ENCODE measurements at places on chromosomes 12 and 14. TPM values are rescaled to one million over a fixed set of nuclear protein-coding genes. Genes with fewer than 3 reads are reported as not detected.

Gene HOXC11
- total RNA-seq, result 0.38 TPM

Gene GZMB
- not detected for total RNA-seq

Gene TCHP
- 20.8 TPM for total RNA-seq

Gene ZFYVE1
- 50.6 TPM for total RNA-seq

Gene P2RX2
- total RNA-seq, result not detected

Gene HOXC4
- not detected for total RNA-seq

Gene KRT83
- not detected for total RNA-seq

Gene TMX1
- total RNA-seq, result 17.4 TPM

DNA sequence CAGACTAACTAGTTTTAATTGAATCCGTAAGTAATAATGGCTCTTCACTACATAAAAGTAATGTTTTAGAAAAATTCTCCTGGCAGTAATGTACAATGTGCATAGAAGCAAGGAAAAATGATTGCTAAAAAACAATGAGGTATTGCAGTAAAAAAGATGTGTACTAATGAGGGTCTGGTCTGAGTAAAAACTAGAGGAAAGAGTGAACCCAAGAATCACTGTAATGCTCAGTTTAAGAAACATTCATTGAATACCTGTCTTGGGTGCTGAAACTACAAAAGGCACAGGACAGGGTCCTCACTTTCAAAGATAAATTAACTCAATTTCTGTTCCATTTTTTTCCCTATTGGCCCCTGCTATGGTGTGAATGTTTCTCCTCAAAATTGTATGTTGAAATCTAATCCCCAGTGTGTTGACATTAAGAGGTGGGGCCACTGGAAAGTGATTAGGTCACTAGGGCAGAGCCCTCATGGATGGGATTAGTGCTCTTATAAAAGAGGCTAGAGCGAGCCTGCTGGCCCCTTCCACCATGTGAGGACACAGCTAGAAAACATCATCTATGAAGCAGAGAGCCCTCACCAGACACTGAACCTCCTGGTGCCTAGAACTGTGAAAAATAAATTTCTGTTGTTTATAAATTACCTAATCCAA lies 51.6 kb downstream of the RPS6KA5 start:
- H3K4me3 ChIP-seq, result no peak overlapping the region
- no peak overlapping the region for H3K27ac ChIP-seq
- H3K27me3 ChIP-seq, result no peaks in the 10 kb centered on the region

DNA sequence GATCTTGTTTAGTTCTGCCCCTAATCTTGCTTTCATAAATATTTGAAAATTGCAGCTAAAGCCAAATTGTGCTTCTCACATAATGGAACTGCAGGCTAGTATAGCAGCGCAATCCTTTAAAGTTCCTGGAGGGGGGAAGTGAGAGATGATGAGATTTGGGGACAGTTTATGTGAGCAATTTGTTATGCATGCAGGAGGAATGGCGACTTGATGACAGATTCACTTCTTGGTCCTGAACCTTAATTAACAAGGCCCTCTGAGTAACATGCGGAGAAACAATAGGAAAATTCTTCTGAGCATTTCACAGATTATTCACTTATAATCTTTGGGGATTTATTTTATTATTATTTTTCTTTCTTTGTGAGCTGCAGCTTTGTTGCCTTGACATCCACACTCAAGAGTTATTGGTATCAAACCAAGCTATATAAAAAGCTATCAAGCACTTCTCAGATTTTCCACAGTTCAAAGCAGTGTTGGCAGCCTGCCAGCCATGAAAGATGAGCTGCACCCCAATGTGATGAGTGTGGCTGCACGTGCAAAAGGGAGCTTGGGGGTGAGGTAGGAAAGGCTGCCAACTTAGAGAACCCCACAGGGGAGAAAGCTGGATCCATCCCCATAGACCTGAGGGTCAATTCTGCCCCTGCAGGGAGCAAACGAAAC lies 1662.2 kb upstream of the FLRT2 start:
- no peaks in the 10 kb centered on the region for H3K36me3 ChIP-seq
- H3K4me1 ChIP-seq, result no peaks in the 10 kb centered on the region
- H3K27ac ChIP-seq, result no peak overlapping the region
- no peaks in the 10 kb centered on the region for H3K27me3 ChIP-seq
- no peak for DNase-seq

DNA sequence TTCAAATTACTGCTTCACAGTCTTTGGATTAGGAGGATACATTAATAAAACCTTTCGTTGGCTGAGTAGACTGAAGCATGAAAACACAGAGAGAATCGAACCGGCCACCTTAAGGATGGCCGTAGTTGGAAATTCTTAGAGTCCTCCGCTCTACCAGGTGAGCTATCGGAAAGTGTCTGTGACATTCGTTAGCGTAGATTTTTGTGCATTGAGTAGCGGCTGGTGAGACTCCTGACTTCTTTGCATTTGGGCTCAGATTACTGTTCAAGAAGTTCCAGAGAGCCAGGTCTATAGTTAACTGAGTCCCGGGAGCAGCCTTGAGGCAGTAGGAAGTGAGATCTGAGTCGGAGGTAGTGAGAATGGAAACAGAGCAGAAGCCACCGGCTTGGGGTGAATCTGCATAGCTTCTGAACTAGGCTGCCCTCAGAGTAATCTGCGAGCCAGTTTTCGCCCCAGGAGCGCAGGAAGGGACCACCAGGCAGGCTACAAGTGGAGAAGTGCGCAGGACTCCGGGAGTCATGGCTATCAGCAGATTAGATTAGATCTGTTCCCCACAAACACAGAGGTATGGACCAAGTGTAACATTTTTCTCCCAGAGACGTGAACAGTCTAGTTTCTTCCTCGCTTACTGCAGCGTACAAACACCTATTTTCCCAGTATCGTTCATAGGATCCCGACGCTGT lies 11.0 kb downstream of the OR6S1 start:
- H3K27me3 ChIP-seq, result peaks cover 19% of the 10 kb centered on the region
- no peaks in the 10 kb centered on the region for H3K36me3 ChIP-seq
- DNase-seq, result peak; percentile 30
- H3K27ac ChIP-seq, result peak overlapping the region; percentile 49
- peaks cover 46% of the 10 kb centered on the region for H3K4me1 ChIP-seq

GRCh38 chr12:68792952-68793351 lies 15.0 kb upstream of the MDM2 start:
- H3K36me3 ChIP-seq, result no peaks in the 10 kb centered on the region
- H3K27me3 ChIP-seq, result no peaks in the 10 kb centered on the region
- H3K27ac ChIP-seq, result no peak overlapping the region
- H3K4me1 ChIP-seq, result peaks cover 6% of the 10 kb centered on the region
- DNase-seq, result peak; percentile 34

- H3K27ac ChIP-seq, result no peak overlapping the region
- H3K4me3 ChIP-seq, result no peak overlapping the region
- H3K36me3 ChIP-seq, result no peaks in the 10 kb centered on the region
- DNase-seq, result no peak
- H3K4me1 ChIP-seq, result peaks cover 24% of the 10 kb centered on the region
- H3K27me3 ChIP-seq, result no peaks in the 10 kb centered on the region
Measured at GRCh38 chr14:68722968-68723566, 69.8 kb downstream of the ZFP36L1 start.

DNA sequence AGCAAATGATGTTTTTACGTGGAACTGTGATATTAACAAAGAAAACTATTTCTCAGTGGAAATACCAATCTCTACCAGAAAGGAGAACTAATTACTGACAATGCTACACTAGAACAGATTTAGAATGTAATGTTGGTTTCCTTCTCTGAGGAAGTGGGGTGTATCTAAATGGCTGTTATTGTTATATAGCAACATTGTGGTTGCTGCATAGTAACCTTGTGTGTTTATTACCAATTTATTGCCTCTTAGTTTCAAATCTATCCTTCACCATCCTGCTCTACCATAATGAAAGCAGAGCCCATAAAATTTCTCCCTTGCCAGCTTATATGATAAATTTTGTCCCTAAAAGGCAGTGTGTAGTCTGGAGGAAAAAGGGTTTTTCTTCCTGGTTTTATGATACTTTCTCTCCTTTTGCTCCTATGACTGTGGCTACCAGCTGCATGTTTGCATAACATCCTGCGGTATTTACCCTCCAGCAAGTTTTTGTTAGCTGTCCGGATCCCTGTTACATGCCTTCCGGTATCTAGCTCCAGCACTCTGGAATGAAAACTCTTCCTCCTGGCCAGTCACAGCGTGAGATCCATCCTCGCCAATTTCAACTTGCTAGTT lies 5.7 kb upstream of the KLRK1 start:
- H3K36me3 ChIP-seq, result no peaks in the 10 kb centered on the region
- no peaks in the 10 kb centered on the region for H3K4me1 ChIP-seq
- no peaks in the 10 kb centered on the region for H3K27me3 ChIP-seq
- no peak for DNase-seq

- H3K4me1 ChIP-seq, result peaks cover 4% of the 10 kb centered on the region
- H3K27ac ChIP-seq, result no peak overlapping the region
- no peak overlapping the region for H3K4me3 ChIP-seq
- no peaks in the 10 kb centered on the region for H3K27me3 ChIP-seq
Measured at GRCh38 chr12:19924360-19924759, 444.0 kb upstream of the PDE3A start.

DNA sequence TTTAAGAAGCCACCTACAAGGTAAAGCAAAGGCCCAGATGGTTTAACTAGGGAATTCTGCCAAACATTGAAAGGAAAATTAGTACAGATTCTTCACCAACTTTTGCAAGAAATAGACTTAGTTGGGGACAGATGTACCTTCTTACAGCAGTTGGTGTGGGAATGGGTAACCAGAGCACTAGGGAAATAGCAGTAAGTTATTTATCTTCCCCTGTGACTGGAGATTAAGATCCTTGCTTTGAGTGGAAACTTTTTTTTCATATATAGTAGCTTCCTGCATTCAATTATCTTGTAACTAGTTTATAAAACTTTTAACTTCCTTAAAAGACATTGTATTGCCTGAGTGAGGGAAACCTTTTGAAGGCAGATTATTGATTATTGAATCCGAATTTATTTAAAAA lies 44.2 kb downstream of the ARID2 start:
- H3K27me3 ChIP-seq, result no peaks in the 10 kb centered on the region
- H3K4me1 ChIP-seq, result peaks cover 18% of the 10 kb centered on the region
- no peak overlapping the region for H3K4me3 ChIP-seq
- H3K36me3 ChIP-seq, result peaks cover 7% of the 10 kb centered on the region
- no peak for DNase-seq
- no peak overlapping the region for H3K27ac ChIP-seq

DNA sequence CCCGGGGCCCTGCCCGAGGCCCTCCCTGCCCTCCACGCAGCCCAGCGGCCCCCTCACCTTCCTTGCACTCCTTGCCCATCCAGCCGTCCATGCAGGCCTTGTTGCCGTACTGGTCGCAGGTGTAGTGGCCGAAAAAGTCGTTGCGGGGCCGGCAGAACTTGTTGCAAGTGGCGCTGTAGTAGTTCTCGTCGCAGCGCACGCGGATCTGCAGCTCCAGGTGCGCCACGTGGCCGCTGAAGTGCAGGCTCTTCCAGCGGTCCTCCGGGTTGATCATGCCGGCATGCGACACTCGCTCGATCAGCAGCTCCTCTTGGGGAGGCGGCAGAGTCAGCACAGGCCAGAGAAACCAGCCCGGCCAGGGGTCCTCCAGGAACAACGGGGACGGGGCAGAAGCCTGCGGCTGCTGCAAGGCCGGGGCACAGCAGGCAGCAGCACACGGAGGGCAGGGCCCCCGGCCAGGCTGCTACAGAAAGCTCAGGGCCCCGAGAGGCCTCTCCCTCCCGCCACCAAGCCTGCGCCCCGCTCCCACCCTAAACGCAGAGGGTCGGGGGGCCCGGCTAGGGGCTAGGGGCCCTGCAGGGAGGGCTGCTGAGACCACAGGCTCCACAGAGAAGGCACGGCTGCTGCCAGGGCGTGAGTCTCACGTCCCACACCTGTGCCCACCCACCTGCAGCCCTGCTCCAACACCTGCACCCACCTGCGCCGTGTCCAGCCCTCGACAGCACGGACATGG lies 12.7 kb downstream of the JAG2 start:
- DNase-seq, result no peak
- no peak overlapping the region for H3K4me3 ChIP-seq
- H3K27me3 ChIP-seq, result peaks cover 12% of the 10 kb centered on the region
- no peak overlapping the region for H3K27ac ChIP-seq

GRCh38 chr12:106814714-106815113 lies 40.2 kb downstream of the RIC8B start:
- no peak overlapping the region for H3K4me3 ChIP-seq
- H3K36me3 ChIP-seq, result no peaks in the 10 kb centered on the region
- peaks cover 3% of the 10 kb centered on the region for H3K4me1 ChIP-seq
- no peaks in the 10 kb centered on the region for H3K27me3 ChIP-seq

GRCh38 chr14:96083667-96084320 lies 44.6 kb downstream of the C14orf132 start:
- H3K36me3 ChIP-seq, result no peaks in the 10 kb centered on the region
- H3K4me3 ChIP-seq, result no peak overlapping the region
- no peaks in the 10 kb centered on the region for H3K4me1 ChIP-seq

- no peak overlapping the region for H3K4me3 ChIP-seq
- no peak overlapping the region for H3K27ac ChIP-seq
- H3K27me3 ChIP-seq, result peaks cover 1% of the 10 kb centered on the region
- H3K4me1 ChIP-seq, result no peaks in the 10 kb centered on the region
Measured at GRCh38 chr12:106975993-106976658, 10.8 kb downstream of the MTERF2 start.

DNA sequence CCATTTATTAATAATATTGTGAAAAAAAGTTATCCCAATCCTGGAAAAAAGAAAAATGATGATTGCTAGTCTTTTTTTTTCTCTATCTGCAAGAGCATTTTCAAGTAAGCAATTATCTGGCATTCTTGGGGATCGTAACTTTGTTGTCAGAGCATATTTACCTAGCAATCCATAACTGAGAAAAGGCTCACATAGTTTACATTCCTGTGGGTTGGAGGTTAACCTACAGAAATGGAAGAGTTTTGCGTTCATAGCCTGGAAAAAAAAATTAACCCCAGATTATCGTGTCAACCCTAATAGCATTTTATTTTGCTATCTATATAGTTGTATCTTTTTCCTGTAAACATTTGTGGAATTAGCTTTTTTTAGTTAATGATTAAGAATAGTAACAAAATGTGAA lies 292.3 kb downstream of the DAD1 start:
- no peak for DNase-seq
- no peak overlapping the region for H3K27ac ChIP-seq
- H3K4me3 ChIP-seq, result no peak overlapping the region
- H3K4me1 ChIP-seq, result no peaks in the 10 kb centered on the region
- no peaks in the 10 kb centered on the region for H3K27me3 ChIP-seq

DNA sequence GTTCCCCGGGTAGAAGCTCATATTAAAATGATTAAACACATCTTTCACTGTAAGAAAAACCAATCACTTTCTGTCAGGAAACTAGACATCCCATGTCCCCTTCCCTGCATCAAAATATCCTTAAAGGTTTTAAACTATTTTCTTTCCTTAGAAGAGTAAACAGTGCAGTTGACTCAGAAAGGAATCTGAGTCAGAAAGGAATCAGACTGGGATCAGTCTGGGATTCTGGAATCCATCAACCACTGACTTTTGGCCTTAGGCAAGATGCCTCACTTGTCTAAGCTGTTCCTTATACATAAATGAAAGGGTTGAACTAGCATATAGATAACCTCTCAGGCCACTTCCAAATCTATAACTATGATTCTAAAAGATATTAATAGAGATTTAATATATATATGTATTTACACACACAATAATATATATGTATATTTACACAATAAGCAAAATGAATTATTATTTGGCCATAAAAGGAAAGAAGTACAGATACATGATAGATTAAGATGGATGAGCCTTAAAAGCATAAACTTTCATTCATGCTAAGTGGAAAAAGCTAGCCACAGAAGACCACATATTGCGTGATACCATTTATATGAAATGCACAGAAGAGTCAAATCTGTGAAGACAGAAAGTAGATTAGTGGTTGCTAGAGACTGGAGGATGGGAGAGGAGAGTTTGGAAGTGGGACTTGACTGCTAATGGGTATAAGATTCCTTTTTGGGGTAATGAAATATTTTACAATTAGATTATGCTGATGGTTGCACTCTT lies 114.4 kb downstream of the SLC38A1 start:
- H3K36me3 ChIP-seq, result no peaks in the 10 kb centered on the region
- no peak overlapping the region for H3K4me3 ChIP-seq
- peaks cover 21% of the 10 kb centered on the region for H3K4me1 ChIP-seq
- no peak overlapping the region for H3K27ac ChIP-seq
